ENCODE measurements at places on chromosomes 2 and 18. TPM values are rescaled to one million over a fixed set of nuclear protein-coding genes. Genes with fewer than 3 reads are reported as not detected.
A peak's percentile ranks its signal among the peaks of the same experiment; 100 is the strongest.

The ZNF804A gene
- total RNA-seq: not detected

The MYOM1 gene
- 0.60 TPM for total RNA-seq

The TRIM54 gene
- total RNA-seq: 0.24 TPM

DNA sequence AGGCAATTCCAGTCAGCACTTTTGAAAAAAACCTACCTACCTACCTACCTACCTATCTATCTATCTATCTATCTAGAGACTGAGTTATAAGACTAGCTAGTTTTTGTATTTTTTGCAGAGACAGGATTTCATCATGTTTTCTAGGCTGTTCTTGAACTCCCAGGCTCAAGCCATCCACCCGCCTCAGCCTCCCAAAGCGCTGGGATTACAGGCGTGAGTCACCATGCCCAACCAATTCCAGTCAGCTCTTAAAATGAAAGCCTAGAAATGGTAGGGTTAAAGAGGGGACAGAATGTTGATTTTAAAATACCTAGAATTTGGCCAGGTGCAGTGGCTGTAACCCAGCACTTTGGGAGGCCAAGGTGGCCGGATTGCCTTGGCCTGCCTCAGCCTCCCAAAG is 19.1 kb downstream of the MSH2 start:
- no peak for DNase-seq
- H3K36me3 ChIP-seq: peaks cover 16% of the 10 kb centered on the region
- H3K4me3 ChIP-seq: no peak overlapping the region
- H3K27ac ChIP-seq: no peak overlapping the region

DNA sequence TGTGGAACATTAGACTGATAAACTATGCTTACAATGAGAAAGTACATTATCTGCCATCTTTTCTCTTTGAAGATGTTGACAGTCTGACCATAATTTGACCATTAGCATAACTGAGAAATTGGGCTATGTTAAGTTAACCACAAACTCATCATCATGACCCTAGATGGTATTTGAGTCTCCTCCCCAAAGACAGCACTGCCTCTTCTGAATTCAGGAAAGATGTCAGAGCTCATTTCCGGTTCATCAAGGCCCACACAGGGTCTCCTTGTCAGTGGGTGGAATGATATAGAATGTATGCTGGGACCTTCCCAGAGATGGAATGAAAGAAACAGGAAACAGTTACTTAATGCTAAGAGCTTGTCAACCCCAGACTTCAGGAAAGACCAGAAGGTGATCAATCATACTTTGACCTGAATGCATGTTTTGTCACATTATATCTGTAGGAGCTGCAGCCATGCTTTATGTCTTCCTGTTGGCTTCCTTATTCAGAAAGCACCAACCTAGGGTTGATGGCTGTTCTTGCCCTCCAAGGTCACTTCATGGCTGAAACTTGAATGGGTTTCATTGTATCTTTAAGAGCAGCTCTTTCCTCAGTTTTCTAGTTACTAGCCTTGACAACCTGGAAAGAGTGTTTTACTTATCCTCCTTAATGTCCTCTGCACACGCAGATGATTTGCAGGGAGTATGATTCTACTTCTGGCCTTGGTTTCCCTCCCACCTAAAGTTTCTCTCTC is 99.1 kb upstream of the NEUROD1 start:
- no peak overlapping the region for H3K27ac ChIP-seq
- H3K4me1 ChIP-seq: no peaks in the 10 kb centered on the region
- no peaks in the 10 kb centered on the region for H3K27me3 ChIP-seq
- DNase-seq: no peak
- no peaks in the 10 kb centered on the region for H3K36me3 ChIP-seq

GRCh38 chr2:45282646-45283045 is 273.4 kb upstream of the SIX2 start:
- no peak for DNase-seq
- H3K27ac ChIP-seq: no peak overlapping the region
- no peaks in the 10 kb centered on the region for H3K36me3 ChIP-seq

DNA sequence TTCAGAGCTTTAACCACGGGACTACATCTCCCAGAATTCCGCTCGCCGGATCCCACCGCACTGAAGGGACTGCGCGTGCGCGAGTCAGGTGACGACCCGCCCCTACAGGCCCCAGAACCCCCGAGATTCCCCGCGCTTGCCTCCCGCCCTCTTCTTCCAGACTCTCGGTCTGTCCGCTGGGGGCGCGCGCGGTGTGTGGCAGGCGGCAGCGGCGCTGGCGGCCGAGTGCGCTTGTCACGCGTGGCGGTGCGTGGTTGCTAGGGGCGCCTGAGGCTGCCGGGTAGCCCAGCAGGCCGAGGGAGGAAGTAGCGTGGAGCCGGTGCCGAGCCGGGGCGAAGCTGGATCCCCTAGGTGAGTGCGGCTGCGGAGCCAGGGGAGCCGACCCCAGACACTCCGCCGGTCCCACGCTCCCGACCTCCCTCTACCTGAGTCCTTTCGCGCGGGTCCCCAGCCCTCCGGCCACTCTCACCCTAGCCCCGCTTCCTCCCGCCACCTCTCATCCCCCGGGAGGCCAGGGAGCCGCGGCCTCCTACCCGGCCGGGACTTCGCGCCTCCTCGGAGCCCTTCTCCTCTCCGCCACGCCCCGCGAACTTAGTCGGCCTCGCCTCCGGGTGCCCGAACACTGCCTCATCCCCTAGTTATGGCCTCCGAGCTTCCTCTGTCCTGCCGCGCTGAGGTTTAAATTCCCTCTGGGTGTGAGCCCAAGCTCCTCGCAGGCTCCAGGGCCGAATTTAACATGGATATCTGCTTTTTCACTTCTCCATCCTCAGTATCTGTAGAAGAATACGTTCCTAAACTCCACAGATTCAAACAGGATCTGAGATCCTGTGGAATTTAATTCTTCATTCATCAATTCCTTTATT is at the start of gene TTLL4:
TTLL4 (plus strand) TSS at position 149 of the 863 bp plus-strand sequence. CDS start 26,842 bp downstream, outside the sequence.
- peak within 1 kb of the TSS; percentile 97 for H3K4me3 ChIP-seq
- H3K27ac ChIP-seq: peak within 1 kb of the TSS; percentile 85
- peak; percentile 99 for DNase-seq
- peaks cover 16% of the 10 kb centered on the region for H3K4me1 ChIP-seq
- peaks cover 6% of the 10 kb centered on the region for H3K27me3 ChIP-seq
- H3K36me3 ChIP-seq: peaks cover 5% of the 10 kb centered on the region

DNA sequence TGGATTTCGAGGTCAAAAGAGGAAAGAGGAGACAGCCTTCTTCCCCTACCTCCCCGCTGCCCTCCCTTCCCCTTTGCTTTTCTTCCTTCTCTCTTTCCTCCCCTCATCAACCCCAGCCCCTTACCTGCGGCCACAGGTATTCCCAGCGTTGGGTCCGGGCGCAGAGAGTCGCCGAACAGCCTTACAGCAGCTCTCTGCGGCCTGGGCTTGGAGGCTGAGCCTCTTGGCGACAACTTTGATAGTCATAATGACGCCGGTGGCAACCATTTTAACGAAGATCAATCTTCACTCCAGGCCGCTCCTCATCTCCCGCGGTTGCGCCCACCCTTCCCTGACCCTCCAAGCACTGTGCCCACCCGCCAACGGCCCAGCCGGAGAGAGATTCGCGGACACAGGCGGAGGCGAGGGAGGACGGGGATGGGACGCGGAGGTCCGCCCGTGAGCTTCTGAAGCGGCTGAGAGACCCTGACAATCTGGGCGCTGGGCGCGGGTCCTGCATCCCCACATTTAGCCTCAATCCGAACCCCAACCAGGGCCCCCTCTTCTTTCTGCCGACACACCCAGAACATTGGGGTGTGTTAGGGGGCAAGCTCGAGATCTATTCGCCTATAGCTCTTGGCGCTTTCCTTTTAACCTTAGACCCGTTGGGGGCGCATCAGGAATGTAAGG is 1.5 kb upstream of the EVX2 start:
- no peak for DNase-seq
- H3K4me3 ChIP-seq: no peak overlapping the region
- peaks cover 12% of the 10 kb centered on the region for H3K4me1 ChIP-seq
- H3K27me3 ChIP-seq: peaks cover 99% of the 10 kb centered on the region
- H3K27ac ChIP-seq: no peak overlapping the region

DNA sequence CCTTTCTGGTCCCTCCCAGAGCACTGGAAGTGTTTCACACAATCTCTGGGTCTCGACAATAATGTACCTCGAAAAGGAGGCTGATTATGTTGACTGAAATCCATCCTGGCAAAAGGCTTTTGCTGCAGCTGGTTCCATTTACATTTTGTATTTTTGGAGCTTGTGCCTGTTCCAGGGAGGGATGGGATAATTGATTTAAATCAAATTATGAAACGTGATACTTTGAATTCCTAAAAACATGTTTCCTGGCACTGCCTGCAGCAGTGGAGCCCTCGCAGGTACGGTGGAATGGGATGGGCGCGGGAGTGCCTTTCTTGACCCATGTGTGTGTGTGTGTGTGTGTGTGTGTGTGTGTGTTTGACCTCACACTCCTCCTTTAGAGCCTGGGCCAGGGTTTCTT is 455.5 kb upstream of the MEIS1 start:
- no peak overlapping the region for H3K4me3 ChIP-seq
- H3K27ac ChIP-seq: no peak overlapping the region
- H3K36me3 ChIP-seq: no peaks in the 10 kb centered on the region
- no peaks in the 10 kb centered on the region for H3K27me3 ChIP-seq
- DNase-seq: no peak

- DNase-seq: no peak
- H3K4me3 ChIP-seq: no peak overlapping the region
- H3K4me1 ChIP-seq: no peaks in the 10 kb centered on the region
- H3K36me3 ChIP-seq: no peaks in the 10 kb centered on the region
These were observed 43.0 kb upstream of the GPR39 start for GRCh38 chr2:132373391-132374135.

DNA sequence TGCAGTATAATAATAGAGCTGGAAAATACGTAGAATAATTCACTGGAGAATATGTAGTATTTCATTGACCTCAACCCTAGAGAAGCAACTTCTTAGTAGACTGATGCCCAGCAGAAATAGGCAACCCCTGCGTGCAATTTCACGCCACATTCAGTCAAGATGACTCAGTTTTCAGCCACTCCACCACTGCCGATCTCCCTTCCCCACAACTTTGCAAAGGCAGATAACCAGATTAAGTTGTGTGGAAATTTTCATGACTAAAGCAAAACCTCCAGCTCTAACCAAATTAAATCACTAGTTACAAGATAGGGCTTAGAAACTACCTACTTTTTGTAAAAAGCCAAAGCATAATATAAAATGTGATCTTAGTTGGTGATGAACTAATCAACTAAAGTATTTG is 63.3 kb upstream of the STK17B start:
- peaks cover 91% of the 10 kb centered on the region for H3K4me1 ChIP-seq
- H3K36me3 ChIP-seq: peaks cover 32% of the 10 kb centered on the region
- peak; percentile 75 for DNase-seq
- peak overlapping the region; percentile 7 for H3K4me3 ChIP-seq
- H3K27me3 ChIP-seq: no peaks in the 10 kb centered on the region

GRCh38 chr2:143296089-143296488 is 166.9 kb downstream of the ARHGAP15 start:
- H3K27ac ChIP-seq: no peak overlapping the region
- no peak overlapping the region for H3K4me3 ChIP-seq
- H3K27me3 ChIP-seq: no peaks in the 10 kb centered on the region
- no peak for DNase-seq

DNA sequence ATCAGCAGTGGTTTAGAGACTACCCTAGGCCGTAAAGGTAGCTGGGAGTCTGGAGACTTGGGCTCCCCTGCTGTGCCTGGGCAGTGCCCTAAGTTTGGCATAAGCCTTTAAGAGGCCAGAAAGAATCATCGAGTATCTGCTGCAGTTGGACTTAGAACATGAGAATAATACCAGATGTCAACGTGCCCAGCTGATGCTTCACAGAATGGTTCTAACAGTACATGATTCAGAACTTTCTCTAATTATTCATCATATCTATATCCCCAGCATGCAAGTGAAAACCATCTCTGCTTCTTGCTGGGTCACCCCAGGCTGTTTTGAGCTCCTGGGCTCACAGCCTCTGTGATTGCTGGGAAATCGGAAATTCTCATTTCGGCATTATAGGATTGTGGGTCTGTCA is 118.1 kb downstream of the NCK2 start:
- peaks cover 61% of the 10 kb centered on the region for H3K36me3 ChIP-seq
- peak overlapping the region; percentile 89 for H3K27ac ChIP-seq

GRCh38 chr2:211237586-211238275 is 681.3 kb downstream of the CPS1 start:
- no peak overlapping the region for H3K27ac ChIP-seq
- H3K36me3 ChIP-seq: no peaks in the 10 kb centered on the region
- H3K4me1 ChIP-seq: no peaks in the 10 kb centered on the region
- H3K4me3 ChIP-seq: no peak overlapping the region
- no peaks in the 10 kb centered on the region for H3K27me3 ChIP-seq
